ENCODE measurements at places on chromosomes 3 and 15.

DNA sequence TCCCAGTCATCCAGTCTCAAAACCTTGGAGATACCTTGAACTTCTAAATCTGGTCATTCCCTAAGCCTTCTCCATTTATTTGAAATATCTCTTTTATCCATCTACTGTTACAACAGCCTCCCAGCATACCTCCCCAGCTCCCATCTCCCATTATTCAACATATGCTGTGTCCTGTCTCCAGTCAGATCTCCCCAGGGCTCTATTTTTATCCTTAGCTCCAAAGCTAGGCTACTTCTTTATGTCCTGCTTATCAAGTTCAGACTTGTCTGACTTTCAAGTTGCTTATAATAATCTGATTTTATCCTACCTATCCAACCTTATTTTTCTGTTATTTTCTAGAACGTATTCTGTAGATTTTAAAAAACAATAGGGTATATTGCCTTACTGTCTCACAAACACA, 44.2 kb downstream of the IQGAP1 start:
- DNase-seq: no peak

DNA sequence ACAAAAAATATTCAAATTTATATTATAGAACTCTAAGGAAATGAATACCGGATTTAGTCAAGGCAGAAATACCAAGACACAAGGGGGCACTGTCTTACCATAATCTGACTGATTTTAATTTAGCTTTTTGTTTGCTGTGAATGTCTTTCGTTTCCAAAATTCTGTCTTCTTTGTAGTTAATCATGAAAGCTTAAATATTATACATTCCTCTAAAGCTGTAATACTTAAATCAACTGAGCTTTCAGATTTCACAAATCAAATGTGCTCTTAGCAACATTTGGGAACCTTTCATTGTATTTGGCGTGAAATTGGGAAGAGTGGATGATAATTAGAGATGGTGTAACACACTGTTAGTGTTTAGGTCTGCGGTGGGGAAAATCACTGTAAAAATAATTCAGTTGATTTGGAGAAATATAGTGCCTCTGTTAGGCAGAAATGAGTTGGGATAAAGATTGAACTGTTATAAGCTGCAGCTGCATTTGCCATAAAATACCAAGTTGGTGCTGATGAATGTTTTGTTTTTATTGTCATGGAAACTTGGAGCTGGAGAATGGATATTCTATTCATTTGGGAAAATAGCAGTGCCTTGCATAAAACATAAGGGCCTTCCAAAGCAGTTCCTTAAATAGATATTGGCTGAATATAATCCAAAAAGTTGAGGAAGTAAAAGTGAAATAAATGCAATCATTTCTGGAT, 228.2 kb downstream of the TCF12 start:
- DNase-seq: peak; percentile 55

DNA sequence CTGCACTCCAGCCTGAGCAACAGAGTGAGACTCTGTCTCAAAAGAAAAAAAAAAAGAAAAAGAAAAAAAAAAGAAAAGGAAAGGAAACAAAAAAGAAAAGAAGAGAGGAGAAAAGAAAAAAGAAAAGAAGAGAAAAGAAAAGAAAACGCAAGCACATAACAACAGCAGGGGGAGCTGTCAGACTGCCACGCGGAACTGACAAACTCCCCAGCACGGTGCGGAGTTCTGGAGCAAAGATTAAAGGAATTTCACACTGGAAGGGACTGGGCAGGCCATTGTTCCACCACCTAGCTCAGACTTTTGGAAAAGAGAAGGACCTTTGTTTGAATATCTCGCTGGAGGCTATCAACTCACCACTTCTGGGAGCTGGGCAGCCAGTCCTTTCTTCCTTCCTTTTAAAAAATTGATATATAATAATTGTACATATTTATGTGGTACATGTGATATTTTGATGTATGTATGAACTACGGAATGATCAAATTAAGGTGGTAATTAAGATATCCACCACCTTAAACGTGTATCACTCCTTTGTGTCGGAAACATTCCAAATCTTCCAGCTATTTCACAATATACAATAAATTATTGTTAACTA, 40.5 kb downstream of the DPPA2 start:
- peak; percentile 44 for DNase-seq

GRCh38 chr15:101583284-101583683, 68.9 kb downstream of the TM2D3 start:
- no peak for DNase-seq

DNA sequence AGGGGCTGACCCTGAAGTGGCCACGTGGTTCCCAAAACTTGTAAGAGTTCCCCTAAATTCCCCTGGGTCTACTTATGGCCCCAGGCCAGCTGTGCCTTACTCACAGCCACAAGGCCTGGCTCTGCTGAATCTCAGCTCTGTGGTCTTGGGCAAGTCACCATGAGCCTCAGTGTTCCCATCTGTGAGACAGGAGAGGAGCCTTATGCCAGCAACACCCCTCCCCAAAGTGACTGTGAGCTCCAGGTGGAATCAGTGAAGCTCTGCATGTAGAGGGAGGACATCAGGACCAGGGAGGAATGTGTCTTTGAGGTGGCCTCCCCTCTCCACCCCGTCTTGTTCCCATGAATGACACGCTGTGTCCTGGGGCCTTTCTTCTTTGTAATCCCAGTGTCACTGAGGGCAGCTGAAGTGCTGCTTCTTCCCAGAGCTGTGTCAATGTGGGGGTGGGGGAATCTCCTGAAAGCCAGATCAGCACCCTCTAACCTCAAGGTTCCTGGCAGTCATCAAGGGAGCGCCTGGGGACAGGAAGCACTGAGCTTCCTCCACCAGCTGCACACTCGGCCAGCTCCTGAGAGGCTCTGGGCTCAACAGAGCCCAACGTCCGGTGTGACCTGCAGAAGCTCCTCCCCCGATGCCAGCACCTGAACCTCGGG, 258.9 kb downstream of the UACA start:
- DNase-seq: no peak

GRCh38 chr15:59294574-59295260, 78.0 kb downstream of the MYO1E start:
- DNase-seq: peak; percentile 85

GRCh38 chr3:111319598-111319997, 222.4 kb upstream of the CD96 start:
- no peak for DNase-seq

DNA sequence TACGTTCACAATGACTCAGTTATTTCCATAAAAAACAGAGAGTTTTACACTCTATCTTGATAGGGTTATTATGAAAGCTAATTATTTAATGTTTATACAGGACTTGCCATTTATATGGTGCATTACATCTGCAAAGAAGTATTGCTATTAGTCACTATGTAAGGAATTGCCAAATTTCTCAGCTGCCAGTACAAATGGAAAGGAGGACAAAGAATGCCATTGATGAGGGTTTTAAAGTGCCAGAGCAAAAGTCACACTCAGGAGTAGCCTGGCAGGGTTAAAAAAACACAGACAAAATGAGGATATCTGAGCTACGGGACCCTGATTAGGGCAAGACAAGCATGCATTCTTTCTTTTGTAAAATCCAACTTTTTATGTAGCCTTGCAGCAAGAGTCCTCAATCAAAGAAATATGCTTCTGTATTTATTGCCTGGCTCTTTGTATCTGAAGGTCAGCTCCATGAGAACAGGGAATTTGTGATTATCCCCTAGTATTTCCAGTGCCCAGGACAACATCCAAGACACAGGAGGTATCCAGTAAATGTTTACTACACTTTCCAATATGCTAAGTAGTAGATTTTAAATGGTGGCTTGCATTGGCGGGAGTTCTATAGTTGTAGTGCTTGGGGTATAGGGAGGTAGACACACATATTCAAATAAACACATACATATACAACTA, 1013.6 kb downstream of the ROBO1 start:
- DNase-seq: no peak

Measured in ACHN (cell line).